Esophagus mucosa (tissue), 1 donor: ENCODE measurements at places on chromosomes 11 and 22. TPM values are rescaled to one million over a fixed set of nuclear protein-coding genes. Genes with fewer than 3 reads are reported as not detected.

GNAZ gene
- total RNA-seq = 0.76 TPM

MS4A2 gene
- 0.32 TPM for total RNA-seq

RAB38 gene
- total RNA-seq = 84.7 TPM

CHST1 gene
- 3.0 TPM for total RNA-seq

TMEM191C gene
- 4.2 TPM for total RNA-seq

DNA sequence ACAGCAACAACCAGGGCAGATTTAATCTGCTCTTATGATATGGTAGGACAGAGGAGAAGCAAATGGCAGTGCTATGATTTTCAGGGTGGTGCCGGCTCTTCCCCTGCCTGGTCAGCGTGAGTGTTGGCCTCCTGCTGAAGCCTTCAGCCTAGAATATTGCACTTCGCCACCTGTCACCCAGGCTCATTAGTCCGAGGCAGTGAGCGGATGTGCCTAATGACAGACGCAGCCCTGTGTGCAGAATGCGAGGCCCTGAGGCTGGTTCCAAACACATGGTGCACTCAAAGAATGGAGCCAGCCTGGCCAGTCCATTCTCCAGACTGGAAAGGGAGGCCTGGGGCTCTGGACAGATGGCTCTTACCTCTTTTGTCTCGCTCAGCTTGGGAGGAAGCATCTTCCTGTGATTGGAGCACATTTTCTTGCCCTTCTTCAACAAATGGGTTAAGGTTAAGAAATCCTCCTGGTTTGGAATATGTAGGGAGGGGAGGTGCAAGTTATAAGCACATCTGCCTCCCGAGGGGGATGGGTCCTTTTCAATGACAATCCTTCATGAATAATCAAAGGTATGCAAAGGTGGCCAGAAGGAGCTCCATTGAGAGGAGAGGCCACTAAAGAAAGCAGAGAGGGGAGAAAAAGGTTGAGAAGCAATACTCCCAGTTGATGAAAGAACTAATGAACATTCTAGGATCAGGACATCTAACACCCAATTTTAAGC, 39.7 kb upstream of the GALNT18 start:
- no peak for ATAC-seq

- no peak for ATAC-seq
Observed at GRCh38 chr11:57368106-57368844, 12.7 kb downstream of the PRG3 start.

DNA sequence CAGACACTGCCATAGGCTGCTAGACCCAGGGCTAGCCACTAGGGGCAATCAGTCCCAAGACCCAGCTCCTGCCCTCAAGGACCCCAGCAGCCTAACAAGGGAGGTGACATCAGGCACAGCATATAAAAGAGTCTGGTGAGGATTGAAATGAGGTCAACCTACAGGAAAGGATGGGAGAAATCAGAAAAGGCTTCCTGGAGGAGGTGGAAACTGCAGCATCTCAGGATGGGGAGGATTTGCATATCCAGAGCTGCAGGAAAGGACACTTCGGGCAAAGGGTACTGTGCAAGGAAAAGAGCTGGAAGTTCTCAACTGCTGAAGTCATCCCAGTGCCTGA, 2.9 kb upstream of the ARFGAP2 start:
- no peak for ATAC-seq

- peak; percentile 37 for ATAC-seq
Observed at GRCh38 chr22:29780748-29781676, 13.8 kb downstream of the UQCR10 start.

GRCh38 chr11:45021001-45021400, 70.3 kb upstream of the TP53I11 start:
- no peak for ATAC-seq

GRCh38 chr11:27370374-27370773, 7.4 kb upstream of the CCDC34 start:
- ATAC-seq = no peak

GRCh38 chr22:28314959-28315358, 364.7 kb downstream of the TTC28 start:
- no peak for ATAC-seq

GRCh38 chr11:130600139-130600538, 151.7 kb downstream of the ADAMTS15 start:
- ATAC-seq = no peak

- no peak for ATAC-seq
Observed at GRCh38 chr11:106770489-106771085, 247.7 kb downstream of the GUCY1A2 start.

- no peak for ATAC-seq
Observed at GRCh38 chr11:124123622-124124021, 8.4 kb downstream of the VWA5A start.

DNA sequence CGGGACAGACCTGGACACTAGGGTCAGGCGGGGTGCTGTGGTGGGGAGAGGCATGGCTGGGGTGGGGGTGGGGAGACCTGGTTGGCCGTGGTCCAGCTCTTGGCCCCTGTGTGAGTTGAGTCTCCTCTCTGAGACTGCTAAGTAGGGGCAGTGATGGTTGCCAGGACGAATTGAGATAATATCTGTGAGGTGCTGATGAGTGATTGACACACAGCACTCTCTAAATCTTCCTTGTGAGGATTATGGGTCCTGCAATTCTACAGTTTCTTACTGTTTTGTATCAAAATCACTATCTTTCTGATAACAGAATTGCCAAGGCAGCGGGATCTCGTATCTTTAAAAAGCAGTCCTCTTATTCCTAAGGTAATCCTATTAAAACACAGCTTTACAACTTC, 3.9 kb downstream of the FADD start:
- no peak for ATAC-seq

GRCh38 chr11:8079111-8079675, 1.8 kb upstream of the TUB start:
- ATAC-seq = no peak
